ENCODE measurements at places on chromosomes 2 and 18.

DNA sequence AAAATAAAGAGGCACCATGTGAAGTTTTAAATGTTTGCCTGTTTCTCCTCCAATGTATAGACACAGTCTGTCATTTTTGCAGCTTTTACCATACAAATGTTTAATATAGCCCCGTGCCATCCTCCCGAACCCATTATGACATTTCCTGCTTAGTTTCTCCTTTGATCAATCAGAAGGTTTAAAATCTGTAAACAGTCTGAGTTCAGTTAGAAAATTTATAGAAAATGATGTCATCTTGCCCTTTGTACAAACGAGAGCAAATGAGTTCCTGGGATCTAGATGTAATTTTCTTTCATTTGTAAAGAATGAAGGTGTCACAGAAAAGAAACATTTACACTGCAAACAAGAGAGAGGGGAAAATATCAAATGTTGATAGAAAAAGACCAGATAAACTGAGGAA is 62.7 kb upstream of the NFU1 start:
- no peak for DNase-seq

- DNase-seq = no peak
Observed at GRCh38 chr2:231102772-231103171, 22.1 kb downstream of the HTR2B start.

DNA sequence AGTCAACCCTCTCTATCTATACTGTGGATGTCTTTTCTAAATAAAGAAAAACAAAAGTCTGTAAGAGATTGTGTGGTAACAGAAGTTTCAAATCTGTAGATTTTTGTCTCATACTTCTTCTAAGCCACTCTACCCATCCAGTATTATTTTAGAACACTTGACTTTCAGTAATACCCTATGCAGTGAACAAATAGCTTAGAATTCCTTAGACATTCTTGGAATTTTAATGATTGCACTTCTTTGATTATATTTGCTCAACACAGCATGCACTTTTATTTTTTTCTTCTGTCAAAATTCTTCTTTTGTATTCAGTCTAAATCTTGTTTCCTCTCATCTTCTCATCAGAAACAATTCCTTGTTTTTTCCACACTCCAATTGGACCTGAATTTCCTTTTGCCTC is 1080.2 kb downstream of the SUCLG1 start:
- DNase-seq = no peak

DNA sequence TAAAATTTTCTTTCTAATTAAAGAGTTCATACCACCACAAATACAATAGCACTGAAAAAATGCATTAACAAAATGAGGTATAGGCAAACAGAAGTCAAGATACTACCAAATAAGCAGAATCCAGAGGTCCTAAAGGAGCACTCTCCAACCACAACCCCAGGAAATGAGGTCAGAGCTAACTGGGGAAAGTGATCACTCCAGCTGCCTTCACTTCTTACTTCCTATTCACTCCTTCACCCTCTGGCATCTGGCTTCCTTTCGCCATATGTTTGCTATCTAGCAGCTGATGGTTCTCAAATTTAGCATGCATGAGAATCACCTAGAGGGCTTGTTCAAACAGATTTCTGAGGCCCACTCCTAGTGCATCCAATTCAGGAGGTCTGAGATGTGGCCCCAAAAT is 212.6 kb upstream of the ACVR2A start:
- no peak for DNase-seq

- no peak for DNase-seq
Observed at GRCh38 chr2:236434593-236434992, 135.0 kb upstream of the ACKR3 start.

DNA sequence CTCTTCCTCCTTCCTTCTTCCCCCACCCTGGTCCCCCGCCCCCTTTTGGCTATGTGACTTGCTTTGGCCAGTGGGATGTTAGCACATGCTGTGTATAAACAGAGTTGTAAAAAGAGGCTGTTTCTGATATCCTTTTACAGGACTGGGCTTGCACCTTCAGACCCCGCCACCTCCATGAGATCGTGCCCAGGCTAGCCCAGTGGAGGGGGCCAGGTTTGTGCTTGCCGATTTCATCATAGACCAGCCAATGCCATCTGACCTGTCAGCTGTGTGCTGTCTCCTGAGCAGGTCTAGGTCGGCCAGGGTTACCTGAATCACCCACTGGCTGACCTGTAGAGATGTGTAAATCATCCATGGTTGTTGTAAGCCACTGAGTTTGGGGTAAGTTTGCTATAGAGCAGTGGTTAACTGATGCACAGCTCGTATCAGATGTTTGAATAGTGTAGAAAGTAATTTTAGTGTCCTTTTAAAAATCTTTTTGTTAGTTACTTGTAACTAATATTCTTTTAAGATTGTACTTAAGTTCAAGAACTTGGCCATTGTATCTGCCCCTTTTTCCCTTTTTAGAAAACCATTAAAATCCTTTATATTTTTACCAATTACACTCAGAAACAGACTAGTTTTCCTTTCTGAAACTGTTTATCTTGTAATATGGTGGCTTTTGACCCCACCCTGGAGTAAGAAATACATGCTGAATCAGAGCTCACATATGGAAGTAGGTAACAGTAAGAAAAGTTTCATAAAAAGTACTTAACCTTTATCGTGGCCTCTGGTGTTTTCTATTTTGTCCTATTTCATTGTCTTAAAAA is 122.0 kb upstream of the MGAT5 start:
- no peak for DNase-seq
